ENCODE measurements at places on chromosomes 12 and 14. TPM values are rescaled to one million over a fixed set of nuclear protein-coding genes. Genes with fewer than 3 reads are reported as not detected.

DNA sequence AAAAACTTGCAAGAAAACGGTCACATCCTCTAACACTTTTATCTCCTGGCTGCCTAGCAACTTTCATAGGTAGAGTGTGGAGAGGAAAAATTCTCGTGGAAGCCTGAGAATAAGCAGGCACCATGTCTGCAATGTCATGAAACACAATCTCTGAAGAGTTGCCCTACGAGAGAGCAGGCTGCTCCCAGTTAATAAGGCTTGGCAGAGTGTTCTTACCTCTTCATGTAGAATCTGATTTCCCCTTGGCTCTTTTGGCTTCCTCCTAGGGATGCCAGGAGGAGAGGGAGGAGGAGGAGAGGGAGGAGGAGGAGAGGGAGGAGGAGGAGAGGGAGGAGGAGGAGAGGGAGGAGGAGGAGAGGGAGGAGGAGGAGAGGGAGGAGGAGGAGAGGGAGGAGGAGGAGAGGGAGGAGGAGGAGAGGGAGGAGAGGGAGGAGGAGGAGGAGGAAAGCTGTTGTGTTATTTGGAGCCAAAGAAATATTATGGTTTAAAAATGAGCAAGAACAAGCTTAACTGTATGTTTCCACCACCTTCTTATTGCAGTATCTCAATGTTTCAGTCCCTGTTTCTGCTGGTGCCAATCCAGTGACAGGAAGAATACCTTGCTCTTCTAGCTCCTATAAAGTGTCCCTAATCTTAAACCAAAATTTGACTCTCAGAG lies 52.9 kb downstream of the EGLN3 start:
- no peaks in the 10 kb centered on the region for H3K4me1 ChIP-seq
- DNase-seq, result no peak
- H3K36me3 ChIP-seq, result no peaks in the 10 kb centered on the region
- H3K4me3 ChIP-seq, result no peak overlapping the region

The NGB gene
- 1.5 TPM for total RNA-seq

The KRT3 gene
- not detected for total RNA-seq

The MFAP5 gene
- 4.6 TPM for total RNA-seq

The APOLD1 gene
- 5.4 TPM for total RNA-seq

DNA sequence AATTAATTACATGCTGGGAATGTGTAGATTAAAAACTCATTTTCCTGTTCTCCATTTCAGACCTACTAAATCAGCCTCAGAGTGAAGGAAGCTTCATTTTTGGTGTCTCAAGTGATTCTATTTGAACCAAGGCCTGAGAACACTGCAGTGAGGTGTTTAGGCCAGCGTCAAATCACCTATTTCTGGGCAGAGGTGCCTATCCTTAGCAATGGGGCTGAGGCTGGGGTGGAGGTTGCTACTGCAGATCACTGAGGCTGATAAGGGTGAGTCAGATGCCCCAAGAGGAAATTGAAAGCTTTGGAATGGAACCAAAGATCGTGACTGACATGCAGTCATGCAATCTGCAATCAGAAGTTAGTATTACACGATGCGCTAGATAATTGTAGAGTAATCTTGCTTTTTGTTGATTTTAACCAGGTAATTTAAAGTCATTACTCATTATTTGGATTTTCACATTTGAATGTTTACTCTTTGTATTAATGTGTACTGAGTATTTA lies 4.4 kb downstream of the TXNRD1 start:
- H3K27ac ChIP-seq, result peak overlapping the region; percentile 3
- H3K4me1 ChIP-seq, result peaks cover 3% of the 10 kb centered on the region
- no peaks in the 10 kb centered on the region for H3K27me3 ChIP-seq

DNA sequence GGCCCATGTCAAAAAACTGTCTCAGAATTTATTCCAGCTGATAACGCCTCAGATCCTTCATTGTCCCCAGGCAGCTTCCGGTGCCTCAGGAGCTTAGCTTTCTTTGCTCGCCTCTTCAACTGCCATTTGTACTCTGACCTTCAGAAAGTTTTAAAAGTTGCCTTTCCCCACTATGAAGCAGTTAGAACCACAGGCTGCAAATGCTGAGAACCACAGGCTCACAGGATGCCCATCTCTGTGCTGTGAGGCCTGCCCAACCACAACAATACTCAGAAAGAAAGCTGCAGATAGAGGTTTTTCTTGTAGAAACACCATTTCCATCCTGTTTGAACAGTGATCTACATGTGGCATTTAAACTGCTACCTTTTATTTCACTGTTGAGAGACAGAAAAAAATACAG lies 131.1 kb downstream of the PRKCH start:
- H3K27me3 ChIP-seq, result no peaks in the 10 kb centered on the region
- no peak for DNase-seq
- H3K27ac ChIP-seq, result no peak overlapping the region
- no peaks in the 10 kb centered on the region for H3K36me3 ChIP-seq
- no peaks in the 10 kb centered on the region for H3K4me1 ChIP-seq

The OASL gene
- total RNA-seq, result 7.0 TPM

DNA sequence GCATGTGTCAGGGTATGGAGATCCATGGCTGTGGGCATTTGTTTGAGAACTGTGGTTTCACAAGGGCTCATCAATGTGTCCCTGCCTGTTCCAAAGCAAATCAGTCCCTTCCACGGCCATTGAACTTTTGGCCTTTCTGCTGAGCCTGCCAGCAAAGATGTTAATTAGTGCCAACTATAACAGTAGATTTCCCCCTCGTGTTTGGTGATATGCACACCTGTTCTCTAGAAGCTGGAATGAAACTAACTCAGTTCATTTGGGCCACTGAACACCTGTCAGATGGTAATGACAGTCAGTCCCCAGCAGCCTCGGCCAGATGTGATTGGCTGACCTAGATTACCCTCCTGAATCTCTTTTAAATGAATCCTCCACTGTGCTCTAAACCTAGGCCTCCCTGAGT lies 43.2 kb downstream of the IRAK3 start:
- H3K27ac ChIP-seq, result no peak overlapping the region
- no peak overlapping the region for H3K4me3 ChIP-seq
- no peaks in the 10 kb centered on the region for H3K27me3 ChIP-seq
- no peaks in the 10 kb centered on the region for H3K4me1 ChIP-seq

GRCh38 chr14:42628602-42629001 lies 1021.9 kb downstream of the LRFN5 start:
- no peaks in the 10 kb centered on the region for H3K4me1 ChIP-seq
- DNase-seq, result no peak
- no peak overlapping the region for H3K27ac ChIP-seq
- no peaks in the 10 kb centered on the region for H3K36me3 ChIP-seq
- H3K4me3 ChIP-seq, result no peak overlapping the region

DNA sequence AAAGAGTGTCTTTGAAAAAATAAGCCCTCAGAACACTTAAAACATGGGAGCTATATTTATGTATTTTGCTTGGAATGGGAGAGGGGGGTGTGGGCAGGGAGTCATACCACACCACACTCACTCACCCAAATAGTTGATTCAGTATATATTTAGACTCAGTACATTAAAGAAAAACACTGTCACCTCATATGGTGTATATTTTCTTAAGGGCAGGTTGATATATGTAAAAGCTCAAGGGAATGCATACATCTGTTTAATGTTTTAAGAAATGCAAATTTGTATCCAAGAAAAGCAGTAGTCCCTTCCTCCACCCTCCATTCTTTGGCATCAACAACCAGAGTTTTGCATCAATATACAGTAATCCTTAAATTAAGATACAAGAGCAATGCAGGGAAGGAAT lies 1.4 kb downstream of the NFYB start:
- no peak for DNase-seq
- no peaks in the 10 kb centered on the region for H3K4me1 ChIP-seq
- no peaks in the 10 kb centered on the region for H3K36me3 ChIP-seq
- H3K27me3 ChIP-seq, result no peaks in the 10 kb centered on the region
- H3K27ac ChIP-seq, result no peak overlapping the region

DNA sequence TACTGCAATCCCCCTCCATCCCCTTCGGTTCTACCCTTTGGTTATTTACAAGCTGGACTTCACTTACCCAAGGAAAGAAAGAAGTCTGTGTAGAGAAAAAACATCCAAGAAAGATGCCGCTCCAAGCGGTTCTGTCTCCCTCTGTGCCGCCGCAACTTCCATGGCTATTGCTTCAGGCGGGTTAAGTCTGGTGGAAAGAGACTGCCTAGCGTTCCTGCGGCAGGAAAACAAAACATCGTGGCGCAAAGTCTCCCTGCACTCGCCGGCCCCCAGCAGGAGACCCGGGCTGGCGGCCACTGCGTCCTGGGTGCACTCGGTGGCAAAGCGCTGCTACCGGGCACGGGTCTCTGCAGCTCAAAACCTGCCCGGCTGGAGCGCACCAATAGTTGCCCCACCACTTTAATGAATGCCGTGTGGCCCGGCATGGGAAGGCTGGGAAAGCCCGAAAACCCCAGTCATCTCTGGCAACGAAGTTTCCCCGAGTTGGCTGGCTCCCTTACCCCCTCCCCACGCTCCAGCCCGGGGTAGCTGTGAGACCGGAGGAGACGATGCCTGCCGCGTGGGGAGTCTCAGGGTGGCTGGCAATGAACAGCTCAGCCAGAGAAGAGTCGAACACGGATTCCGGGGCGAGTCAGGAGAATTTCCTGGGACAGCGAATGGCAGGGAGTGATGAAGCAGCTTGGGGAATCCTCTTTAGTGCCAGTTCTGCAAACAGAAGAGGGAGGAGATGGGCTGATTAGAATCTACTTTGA lies 3.5 kb upstream of the KCNK10 start:
- H3K36me3 ChIP-seq, result no peaks in the 10 kb centered on the region
- peaks cover 48% of the 10 kb centered on the region for H3K27me3 ChIP-seq

GRCh38 chr12:41336041-41336549 lies 148.0 kb downstream of the PDZRN4 start:
- H3K4me3 ChIP-seq, result no peak overlapping the region
- DNase-seq, result no peak
- H3K36me3 ChIP-seq, result no peaks in the 10 kb centered on the region
- no peak overlapping the region for H3K27ac ChIP-seq
- H3K4me1 ChIP-seq, result no peaks in the 10 kb centered on the region
- no peaks in the 10 kb centered on the region for H3K27me3 ChIP-seq

GRCh38 chr14:74834692-74835392 lies 41.1 kb downstream of the PROX2 start:
- no peak for DNase-seq
- H3K4me3 ChIP-seq, result no peak overlapping the region
- H3K36me3 ChIP-seq, result peaks cover 4% of the 10 kb centered on the region
- no peak overlapping the region for H3K27ac ChIP-seq
- no peaks in the 10 kb centered on the region for H3K27me3 ChIP-seq
- no peaks in the 10 kb centered on the region for H3K4me1 ChIP-seq

DNA sequence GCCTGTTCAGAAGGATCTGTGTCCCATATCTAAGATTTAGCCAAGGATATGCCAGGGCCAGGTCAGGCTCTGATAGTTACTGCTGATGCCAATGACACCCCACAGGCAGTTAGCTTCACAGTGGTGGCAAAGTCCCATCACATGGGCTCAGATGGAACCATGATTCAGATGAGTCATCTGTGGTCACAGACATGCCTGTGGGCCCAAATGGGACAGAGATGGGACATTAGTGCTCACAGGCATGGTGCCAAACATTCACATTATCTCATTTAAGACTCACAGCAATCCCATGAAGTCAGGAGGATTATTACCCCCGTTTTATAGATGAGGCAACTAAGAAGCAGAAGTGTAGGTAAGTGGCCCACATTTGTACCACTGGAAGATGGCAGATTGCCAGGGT lies 207.8 kb downstream of the DPF3 start:
- no peak overlapping the region for H3K4me3 ChIP-seq
- no peaks in the 10 kb centered on the region for H3K27me3 ChIP-seq
- H3K4me1 ChIP-seq, result no peaks in the 10 kb centered on the region

The LIN7A gene
- total RNA-seq, result 1.8 TPM

DNA sequence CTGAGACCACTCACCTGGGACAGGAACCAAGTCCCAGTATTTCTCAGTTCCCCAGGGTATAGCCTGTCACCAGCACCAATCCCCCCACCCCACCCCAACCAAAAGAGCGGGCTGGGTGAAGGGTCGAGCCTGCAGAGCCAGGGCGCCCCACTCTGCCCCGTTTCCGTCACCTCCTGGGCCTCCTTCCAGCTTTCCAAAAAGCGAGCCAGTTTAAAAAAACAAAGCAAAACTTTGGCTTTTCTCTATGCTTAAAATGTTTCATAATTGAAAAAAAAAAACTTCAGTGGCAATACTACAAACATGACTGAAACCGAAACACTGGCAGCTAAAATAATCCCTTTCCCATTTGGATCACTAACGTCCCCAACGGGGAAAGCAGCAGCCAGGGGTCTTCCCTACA lies 7.5 kb downstream of the CAMKK2 start:
- no peaks in the 10 kb centered on the region for H3K36me3 ChIP-seq
- no peaks in the 10 kb centered on the region for H3K27me3 ChIP-seq
- no peak overlapping the region for H3K4me3 ChIP-seq

DNA sequence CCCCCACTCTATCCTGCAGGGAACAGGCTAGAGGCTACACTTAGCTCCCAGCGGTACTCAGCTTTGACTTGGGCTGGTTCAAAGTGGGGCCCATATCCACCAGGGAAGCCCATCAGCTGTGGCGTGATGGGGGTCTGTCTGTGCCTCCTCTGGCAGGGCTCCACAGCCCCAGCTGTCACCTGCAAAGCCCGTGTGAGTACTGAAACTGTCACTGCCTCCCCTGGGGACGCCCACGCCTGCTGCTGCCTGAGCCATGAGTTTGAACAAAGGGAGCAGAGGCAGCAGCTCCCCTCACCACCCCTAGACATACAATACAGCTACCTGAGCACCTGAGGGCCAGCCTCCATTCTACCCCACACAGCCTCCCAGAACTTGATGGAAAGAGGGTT lies 5.0 kb downstream of the REM2 start:
- no peaks in the 10 kb centered on the region for H3K36me3 ChIP-seq
- peak overlapping the region; percentile 82 for H3K27ac ChIP-seq
- DNase-seq, result no peak
- H3K4me1 ChIP-seq, result peaks cover 3% of the 10 kb centered on the region

DNA sequence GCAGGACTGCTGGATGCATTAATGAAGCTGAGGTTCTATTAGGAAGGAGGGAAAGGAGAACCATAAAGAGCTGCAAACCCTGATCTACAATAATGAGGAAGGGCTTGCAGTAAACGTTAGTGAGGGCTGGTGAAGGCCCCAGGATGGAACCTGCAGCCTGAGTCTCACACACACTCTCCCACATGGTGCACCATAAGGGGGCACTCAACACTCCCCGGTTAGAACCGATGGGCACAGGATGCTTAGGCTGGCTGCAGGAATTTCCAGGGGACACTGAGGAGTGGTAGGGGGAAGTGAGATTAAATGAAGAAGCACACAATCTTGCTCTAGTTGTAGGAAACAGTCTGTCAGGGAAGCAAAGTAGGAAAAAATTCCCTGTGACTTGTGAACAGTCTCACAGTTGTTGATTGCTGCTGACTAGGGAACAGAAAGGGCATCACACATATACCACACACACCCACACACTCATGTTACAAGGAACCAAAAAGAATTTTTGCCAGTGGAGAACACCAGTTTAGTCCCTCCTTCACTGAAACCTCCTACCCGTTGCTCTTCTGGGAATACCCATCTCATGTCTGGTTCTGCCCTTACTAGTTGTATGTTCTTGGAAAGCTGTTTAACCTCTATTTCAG lies 56.2 kb upstream of the FERMT2 start:
- H3K36me3 ChIP-seq, result no peaks in the 10 kb centered on the region
- H3K4me1 ChIP-seq, result no peaks in the 10 kb centered on the region
- no peak for DNase-seq
- H3K4me3 ChIP-seq, result no peak overlapping the region

GRCh38 chr12:3042826-3043225 lies 34.4 kb upstream of the TSPAN9 start:
- no peaks in the 10 kb centered on the region for H3K4me1 ChIP-seq
- no peak overlapping the region for H3K4me3 ChIP-seq
- H3K36me3 ChIP-seq, result no peaks in the 10 kb centered on the region
- H3K27ac ChIP-seq, result no peak overlapping the region

GRCh38 chr12:64082116-64082515 lies 140.0 kb downstream of the KICS2 start:
- H3K27ac ChIP-seq, result peak overlapping the region; percentile 63
- H3K36me3 ChIP-seq, result no peaks in the 10 kb centered on the region
- no peak for DNase-seq
- H3K27me3 ChIP-seq, result no peaks in the 10 kb centered on the region
- peaks cover 6% of the 10 kb centered on the region for H3K4me1 ChIP-seq
